ENCODE measurements at places on chromosomes 1 and 21. TPM values are rescaled to one million over a fixed set of nuclear protein-coding genes. Genes with fewer than 3 reads are reported as not detected.

OR2L13 gene
- total RNA-seq = not detected

- peak; percentile 85 for DNase-seq
These were observed 7.4 kb downstream of the EFNA4 start for GRCh38 chr1:155070721-155071569.

- no peak for DNase-seq
These were observed 344.6 kb downstream of the RYR2 start for GRCh38 chr1:237386362-237387143.

GRCh38 chr1:243287652-243288051 is 31.8 kb downstream of the SDCCAG8 start:
- no peak for DNase-seq

DNA sequence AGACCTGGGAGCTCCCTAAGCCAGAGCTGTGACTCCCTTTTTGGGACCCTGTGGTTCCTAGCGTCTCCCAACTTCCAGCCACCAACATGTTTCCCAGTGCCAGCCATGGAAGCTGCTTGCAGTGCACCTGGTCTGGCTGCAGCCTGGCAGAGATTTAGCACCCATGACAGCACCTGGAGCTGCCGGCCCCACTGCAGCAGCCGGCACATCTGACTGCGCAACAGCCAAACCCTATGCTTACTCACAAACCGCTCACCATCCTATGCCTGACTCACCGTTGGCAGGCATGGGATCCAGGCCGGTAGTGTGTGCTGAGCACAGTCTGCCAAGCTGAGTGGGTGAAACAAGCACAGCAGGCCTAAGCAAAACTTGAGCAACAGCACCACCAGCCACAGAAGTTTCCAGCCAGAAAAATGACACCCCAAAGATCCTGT is 435.9 kb upstream of the PRMT6 start:
- DNase-seq = no peak

DNA sequence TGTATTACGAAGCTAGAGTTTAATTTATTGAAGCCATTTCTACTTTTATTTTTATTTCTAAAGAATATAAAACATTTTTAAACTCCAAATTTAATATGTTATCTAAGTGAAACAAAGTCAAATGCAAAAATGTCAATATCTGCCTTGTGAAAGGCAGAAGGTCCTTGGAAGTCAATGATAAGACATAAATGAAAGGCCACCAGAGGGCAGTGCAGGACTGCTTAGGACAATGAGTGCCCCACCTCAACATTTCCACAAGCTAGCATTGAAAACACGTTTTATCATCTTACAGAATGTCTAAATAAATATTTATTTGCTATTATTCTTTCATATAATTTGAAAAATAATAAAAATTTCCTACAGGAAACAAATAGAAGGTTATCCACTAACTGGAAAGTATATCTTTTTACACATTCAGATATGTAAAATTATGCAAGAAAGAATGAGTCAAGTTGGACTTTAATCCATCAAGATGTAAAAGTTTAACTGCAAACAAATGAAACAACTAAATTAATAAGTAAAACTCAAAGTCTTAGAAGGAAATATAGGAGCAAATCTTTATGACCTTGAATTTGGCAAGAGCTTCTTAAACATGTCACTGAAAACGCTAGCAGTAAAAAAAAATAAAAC is 140.1 kb upstream of the FMN2 start:
- DNase-seq = peak; percentile 72

DNA sequence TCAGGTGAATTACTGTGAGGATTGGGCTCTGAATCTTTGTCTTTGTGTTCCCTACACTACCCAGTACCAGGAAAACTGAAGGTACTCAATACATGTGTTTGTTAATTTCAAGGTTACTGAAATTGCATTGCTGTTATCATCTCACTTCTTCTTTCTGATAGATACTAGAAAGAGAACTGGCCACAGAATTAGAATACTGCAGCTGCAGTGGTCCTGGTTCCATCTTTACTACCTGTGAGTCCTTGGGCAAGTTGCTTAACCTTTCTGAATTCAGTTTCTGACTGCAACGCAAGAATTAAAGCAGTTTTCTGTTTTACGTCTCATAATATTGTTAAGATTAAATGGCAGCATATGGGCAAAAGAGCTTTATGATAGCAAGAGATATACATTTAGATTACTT is 263.5 kb downstream of the LMO4 start:
- DNase-seq = no peak

PATJ gene
- 45.8 TPM for total RNA-seq

AQP10 gene
- not detected for total RNA-seq

GRCh38 chr1:22153660-22154437 is 11.0 kb upstream of the WNT4 start:
- DNase-seq = no peak

S100A7 gene
- not detected for total RNA-seq

DNA sequence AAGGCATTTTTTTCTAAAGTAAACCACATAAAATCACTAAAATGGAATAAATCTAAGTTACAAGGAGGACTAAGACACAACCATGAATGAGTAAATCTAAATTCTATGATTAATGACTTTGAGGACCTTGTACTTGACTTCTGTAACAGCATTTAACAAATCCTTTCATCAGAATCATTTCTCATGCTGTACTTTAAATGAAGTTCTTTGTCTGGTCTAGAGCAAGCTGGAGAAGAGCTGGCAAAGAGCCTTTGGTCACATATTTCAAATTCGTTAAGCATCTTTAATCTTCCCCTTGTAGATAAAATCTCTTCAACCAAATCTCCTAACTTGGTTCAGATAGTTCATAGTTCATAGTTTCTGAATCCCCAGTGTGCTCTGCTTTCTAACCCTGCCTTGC is 405.4 kb downstream of the PTPRC start:
- no peak for DNase-seq

PROX1 gene
- 1.5 TPM for total RNA-seq

DNA sequence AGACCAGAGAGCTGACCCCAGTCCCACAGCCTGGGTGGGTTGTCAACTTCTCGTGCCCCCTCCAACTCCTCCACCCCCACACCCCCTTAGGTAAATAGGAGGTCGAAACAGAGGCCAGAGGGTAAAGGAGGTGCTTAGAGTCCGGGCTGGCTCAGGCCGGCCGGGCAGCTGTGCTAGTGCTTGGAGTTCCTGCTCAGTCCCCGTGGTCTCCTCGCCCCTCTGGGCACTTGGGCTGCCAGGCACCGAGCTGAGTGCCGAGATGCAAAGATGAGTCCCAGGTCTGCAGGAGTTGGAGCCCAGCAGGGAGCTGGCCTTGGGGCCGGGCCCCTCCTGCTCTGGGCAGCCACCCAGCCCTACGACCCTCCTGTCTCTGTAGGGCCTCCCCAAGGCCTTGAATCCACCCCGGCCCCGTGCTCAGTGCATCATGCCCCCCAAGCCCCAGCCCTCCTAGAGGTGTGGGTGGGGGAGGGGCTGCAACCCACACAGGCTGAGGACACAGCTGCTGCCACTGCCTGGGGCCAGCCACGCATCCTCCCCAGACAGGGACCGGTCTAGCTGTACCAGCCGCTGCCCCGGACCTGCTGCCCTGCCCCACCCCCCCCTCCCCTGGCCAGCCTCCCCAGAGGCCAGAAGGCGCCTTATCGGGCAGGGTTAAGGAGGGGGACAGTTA is 1.9 kb downstream of the SMIM1 start:
- no peak for DNase-seq

C1QC gene
- total RNA-seq = not detected

- no peak for DNase-seq
These were observed 168.6 kb downstream of the KAZN start for GRCh38 chr1:14767075-14767474.

SPRR1A gene
- not detected for total RNA-seq

ACKR1 gene
- total RNA-seq = 0.61 TPM

GRCh38 chr1:156896490-156897033 is 3.0 kb downstream of the PEAR1 start:
- peak; percentile 63 for DNase-seq

- no peak for DNase-seq
These were observed 275.7 kb downstream of the MATN1 start for GRCh38 chr1:30447701-30448100.

DNA sequence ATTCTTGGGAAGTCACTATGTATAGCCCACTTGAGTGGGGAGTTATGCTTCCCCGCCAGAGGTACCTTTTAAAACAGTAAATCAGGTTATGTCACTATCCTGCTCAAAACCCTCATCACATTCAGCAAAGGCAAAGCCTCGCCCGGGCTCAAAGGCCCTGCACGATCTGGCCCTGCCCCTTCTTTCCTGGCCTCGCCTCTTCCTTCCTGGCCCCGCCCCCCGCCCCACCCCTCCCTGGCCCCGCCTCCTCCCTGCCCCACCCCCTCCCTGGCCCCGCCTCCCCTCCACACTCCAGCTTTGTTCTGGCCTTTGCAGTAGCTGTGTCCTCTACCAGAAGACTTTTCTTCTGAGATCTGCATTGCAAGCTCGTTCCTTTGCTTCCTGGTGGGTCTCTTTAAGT is 6.6 kb downstream of the LDLRAD2 start:
- DNase-seq = no peak

Data from H1 (cell line).